Upper lobe of right lung (tissue), 1 donor: ENCODE measurements at places on chromosomes 1 and 21.

- DNase-seq: no peak
Observed at GRCh38 chr1:37660664-37661063, 26.0 kb upstream of the RSPO1 start.

- DNase-seq: no peak
Observed at GRCh38 chr1:72177711-72178110, 104.6 kb downstream of the NEGR1 start.

- peak; percentile 63 for DNase-seq
Observed at GRCh38 chr1:64136752-64137411, 66.5 kb upstream of the UBE2U start.

DNA sequence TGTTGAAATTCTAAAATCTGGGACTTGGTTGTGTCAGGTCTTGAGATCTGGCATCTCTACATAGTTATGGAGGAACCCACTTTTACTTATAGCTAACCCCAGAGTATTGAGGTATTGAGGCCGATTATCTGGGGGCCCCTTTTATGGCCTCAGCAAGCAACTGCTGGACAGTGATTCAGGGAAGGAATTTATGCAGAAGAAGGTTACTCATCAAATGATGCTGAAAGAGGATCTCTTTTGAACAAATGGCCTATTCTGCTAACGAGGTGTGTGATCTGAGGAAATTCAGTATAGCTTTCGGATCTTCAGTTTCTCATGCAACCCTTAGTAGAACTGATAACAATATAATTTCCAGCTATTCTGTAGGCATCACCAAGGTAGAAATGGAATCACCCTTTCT, 239.9 kb downstream of the PAPPA2 start:
- DNase-seq: no peak

DNA sequence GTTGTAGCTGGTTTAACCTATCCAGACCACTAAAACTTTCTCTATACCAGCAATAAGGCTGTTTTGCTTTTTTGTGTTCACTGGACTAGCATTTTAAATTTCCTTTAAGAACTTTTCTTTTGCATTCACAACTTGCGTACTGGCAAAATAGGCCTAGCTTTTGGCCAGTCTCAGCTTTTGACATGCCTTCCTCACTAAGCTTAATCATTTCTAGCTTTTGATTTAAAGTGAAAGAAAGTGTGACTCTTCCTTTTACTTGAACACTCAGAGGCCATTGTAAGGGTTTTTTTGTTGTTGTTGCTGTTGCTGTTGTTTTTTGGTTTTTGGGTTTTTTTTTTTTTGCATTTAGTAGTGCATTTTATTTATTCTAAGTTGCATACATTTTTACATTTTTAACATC, 15.2 kb downstream of the RPAP2 start:
- no peak for DNase-seq

DNA sequence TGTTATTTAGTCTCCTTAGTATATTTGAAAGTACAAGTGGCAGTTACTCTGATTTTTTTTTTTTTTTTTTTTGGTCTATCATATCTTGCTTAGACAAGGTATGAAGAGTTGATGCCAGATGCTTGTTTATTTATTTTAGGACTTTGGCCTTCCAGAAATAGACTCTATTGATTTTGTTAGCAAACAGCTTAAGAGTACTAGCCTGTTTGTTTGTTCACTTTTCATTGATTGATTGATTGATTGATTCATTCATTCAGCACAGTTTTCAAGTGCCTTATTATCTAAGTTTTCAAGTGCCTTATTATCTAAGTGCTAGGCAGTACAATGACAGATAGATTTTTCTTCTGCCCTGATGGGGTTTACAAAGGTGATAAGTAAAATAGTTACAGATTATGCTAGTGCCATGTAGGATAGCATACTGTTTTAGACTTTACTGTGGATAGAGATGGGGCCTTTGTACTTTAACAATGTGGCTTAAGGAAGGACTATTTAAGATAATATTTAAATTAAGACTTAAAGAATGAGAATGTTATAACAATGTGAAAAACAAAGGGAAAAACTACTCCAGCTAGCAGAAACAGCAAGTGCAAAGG, 50.5 kb downstream of the MTF2 start:
- no peak for DNase-seq
